Thoracic aorta (tissue), 2 donors: ENCODE measurements at places on chromosomes 7 and 10. TPM values are rescaled to one million over a fixed set of nuclear protein-coding genes. Genes with fewer than 3 reads are reported as not detected.

The PCGF5 gene
- 175 TPM for total RNA-seq

The FAM241B gene
- total RNA-seq = 2.4 TPM

- no peaks in the 10 kb centered on the region for H3K27me3 ChIP-seq
- no peak for DNase-seq
- no peaks in the 10 kb centered on the region for H3K4me1 ChIP-seq
- H3K27ac ChIP-seq = no peak overlapping the region
Measured at GRCh38 chr7:26515314-26515842, 223.7 kb downstream of the SNX10 start.

DNA sequence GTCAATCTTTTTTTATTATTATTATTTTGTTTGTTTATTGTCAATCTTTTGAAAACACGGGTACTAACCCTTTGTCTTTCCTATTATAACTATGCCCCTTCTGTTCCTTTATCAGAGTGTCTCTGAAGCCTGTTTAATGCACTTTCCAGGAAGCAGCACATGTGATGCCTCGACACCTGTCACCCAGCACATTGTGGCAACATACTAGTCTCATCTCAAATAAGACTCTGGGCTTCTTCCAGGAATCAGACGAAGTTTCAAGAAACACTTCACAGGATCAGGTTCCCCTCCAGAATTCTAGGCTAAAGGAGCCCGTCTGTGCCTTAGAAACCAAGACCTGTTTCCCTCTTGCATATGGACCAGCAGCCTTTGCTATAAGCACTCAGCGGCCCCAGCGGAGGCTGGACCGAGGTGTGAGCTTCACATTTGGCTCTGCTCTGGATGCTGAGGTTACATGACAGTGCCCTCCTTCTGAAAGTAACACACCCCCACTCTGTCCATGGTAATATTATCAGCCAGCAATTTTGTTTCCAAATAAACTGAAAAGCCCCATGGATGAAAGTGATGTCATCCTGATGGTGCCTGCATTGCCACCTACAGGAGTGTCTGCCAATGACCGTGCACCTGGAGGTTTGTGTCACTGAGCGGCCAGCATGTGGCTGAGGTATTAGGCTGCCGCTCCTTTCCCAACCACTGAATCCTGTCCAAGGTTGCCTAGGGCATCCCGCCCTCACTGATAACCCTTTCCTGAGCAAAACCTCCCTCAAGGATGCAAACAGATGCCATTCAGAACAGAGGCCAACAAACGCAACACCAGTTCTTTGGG lies 38.1 kb downstream of the MKI67 start:
- no peak overlapping the region for H3K4me3 ChIP-seq
- no peak overlapping the region for H3K27ac ChIP-seq
- no peak for DNase-seq
- no peaks in the 10 kb centered on the region for H3K27me3 ChIP-seq

GRCh38 chr7:151461096-151461941 lies 21.4 kb upstream of the CRYGN start:
- no peaks in the 10 kb centered on the region for H3K27me3 ChIP-seq
- no peak for DNase-seq
- peaks cover 14% of the 10 kb centered on the region for H3K36me3 ChIP-seq
- no peak overlapping the region for H3K4me3 ChIP-seq
- H3K4me1 ChIP-seq = peaks cover 18% of the 10 kb centered on the region
- H3K27ac ChIP-seq = peak overlapping the region; percentile 90

The ABCC2 gene
- 1.2 TPM for total RNA-seq

DNA sequence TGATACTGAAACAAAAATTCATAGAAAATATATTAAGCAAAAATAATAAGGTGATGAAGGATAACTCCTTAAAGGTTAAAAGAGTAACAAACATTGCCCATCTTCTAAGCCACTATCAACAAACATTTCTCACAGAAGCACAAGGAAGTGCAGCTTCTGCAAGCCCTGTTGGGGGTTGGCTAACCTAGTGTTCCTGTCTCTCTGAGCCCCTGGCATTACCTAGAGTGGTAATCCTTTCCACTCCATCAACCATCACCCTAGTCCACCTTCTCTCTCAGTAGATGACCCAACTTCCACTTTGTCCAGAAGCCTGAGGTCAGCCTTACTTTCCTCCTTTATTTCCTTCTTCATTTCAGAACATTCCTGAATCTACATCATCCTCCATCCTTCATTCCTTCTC lies 59.7 kb downstream of the HIPK2 start:
- no peak overlapping the region for H3K27ac ChIP-seq
- no peaks in the 10 kb centered on the region for H3K27me3 ChIP-seq
- H3K4me1 ChIP-seq = peaks cover 28% of the 10 kb centered on the region
- DNase-seq = no peak

The GRM3 gene
- total RNA-seq = not detected

The CC2D2B gene
- total RNA-seq = 9.8 TPM

DNA sequence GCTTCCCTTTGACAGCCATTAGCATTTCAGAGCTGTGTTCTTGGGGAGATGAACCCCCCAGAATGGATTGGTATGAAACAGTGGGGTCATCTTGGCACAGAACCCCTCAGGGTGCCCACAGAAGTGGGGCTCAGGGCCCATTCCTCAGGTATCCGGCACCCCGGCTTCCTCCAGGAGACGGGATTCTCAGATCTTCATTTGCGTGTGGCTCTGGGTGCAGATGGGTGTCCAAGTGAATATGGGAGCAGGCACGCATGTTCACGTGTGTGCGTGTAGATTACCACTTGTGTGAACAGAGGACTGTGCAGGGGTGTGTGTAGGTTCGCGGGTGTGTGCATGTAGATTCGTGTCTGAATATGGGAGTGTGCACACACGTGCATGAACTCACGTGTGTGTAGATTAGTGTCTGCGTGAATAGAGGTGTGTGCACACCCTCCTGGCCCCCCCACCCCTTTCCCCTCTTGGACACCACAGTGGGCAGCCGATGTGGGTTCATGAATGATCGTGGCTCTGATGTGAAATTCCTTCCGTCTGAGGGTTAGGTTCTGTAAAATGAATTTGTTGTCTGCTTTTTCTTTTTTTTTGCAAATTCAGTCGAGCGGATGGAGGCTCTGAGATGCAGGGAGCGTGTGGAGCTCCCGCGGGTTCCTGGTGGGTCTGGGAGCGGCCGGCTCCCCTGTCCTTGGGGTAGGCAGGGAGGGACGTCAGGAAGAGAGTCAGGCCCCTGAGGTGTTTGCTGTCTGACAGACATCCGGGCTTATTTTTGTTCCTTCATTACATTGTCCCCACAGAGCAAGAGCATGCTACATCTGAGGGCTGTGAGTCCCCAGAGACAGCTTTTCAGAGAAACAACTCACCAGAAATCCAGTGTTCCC lies 7.4 kb downstream of the ELFN1 start:
- H3K27ac ChIP-seq = no peak overlapping the region
- no peaks in the 10 kb centered on the region for H3K36me3 ChIP-seq
- H3K27me3 ChIP-seq = no peaks in the 10 kb centered on the region
- no peak overlapping the region for H3K4me3 ChIP-seq

The CTAGE8 gene
- total RNA-seq = not detected

DNA sequence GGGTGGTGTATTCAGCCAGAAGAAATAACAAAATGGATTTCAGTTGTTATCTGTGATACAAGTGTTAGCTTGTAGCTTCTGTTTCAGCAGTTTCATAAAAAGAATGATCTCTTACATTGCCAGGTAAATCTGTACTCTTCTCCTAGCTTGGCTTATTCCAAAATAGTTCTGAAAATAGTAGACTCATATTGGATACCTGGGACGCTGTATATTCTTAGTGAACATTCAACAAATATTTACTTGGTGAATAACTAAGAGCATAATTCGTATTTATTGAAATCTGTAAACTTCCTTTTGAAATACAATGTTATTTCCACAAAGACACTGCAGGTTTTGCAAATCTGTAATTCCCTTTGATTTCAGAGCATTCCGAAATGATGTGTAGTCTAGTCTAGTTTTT lies 249.2 kb downstream of the ADK start:
- H3K27ac ChIP-seq = no peak overlapping the region
- no peaks in the 10 kb centered on the region for H3K36me3 ChIP-seq
- no peak overlapping the region for H3K4me3 ChIP-seq
- H3K27me3 ChIP-seq = no peaks in the 10 kb centered on the region

The SH2D4B gene
- not detected for total RNA-seq

DNA sequence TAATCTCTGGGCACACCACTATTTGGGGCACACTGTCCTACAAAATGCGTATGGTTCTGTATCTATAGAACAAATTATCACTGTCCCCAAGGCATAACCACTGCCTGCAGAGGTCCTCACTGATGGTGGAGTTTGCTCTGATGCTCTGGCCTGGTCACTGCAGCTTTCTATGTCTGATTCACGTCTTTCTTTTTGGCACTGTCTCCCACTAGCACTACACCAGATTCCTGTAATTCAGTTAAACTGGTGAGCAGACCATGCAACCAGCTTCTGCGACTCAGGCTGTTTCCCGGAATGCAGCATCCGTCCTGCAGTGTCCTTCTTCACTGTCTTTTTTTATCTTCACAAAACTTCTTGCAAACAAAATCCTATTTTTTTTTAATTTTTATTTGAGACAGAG lies 112.8 kb downstream of the KLF6 start:
- H3K36me3 ChIP-seq = no peaks in the 10 kb centered on the region
- H3K27ac ChIP-seq = no peak overlapping the region
- H3K4me3 ChIP-seq = no peak overlapping the region
- DNase-seq = no peak

The LRIT1 gene
- total RNA-seq = not detected

GRCh38 chr7:84247591-84247990 lies 53.0 kb upstream of the SEMA3A start:
- no peaks in the 10 kb centered on the region for H3K36me3 ChIP-seq
- H3K27ac ChIP-seq = no peak overlapping the region
- DNase-seq = no peak
- H3K27me3 ChIP-seq = no peaks in the 10 kb centered on the region
- no peaks in the 10 kb centered on the region for H3K4me1 ChIP-seq
- H3K4me3 ChIP-seq = no peak overlapping the region

DNA sequence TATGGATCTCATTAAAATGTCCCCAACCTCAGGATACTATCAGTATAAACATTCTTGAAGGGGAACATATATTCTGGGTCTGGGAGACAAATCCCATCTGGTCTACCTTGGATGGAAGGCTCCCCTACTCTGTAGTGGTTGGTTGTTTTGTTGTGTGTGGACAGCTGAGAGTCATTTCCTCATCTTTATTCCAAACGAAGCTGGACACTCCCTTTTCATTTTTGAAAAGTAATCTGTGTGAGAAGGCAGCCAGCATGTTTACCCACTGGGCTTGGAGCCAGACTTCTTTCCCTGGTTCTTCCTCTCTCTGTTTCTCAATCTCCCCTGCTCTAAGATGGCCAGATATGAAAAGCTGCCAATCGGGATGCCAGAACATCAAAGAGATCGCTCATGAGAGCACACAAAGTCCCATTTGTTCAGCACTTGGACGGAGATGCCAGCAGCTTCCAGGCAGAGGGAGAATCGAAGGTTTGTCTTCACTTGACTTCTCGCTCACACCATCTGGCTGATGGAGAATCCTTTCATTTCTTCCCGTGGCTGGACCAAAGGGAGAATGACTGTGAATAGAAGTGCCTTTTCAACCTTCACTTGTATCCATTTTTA lies 108.1 kb upstream of the AGR3 start:
- H3K27me3 ChIP-seq = no peaks in the 10 kb centered on the region
- DNase-seq = peak; percentile 10
- H3K27ac ChIP-seq = no peak overlapping the region
- H3K4me1 ChIP-seq = peaks cover 3% of the 10 kb centered on the region
- H3K4me3 ChIP-seq = peak overlapping the region; percentile 48
- no peaks in the 10 kb centered on the region for H3K36me3 ChIP-seq

GRCh38 chr10:46294641-46295220 lies 7.9 kb downstream of the ANTXRL start:
- no peak for DNase-seq
- no peaks in the 10 kb centered on the region for H3K4me1 ChIP-seq
- H3K27ac ChIP-seq = no peak overlapping the region
- no peaks in the 10 kb centered on the region for H3K27me3 ChIP-seq
- no peak overlapping the region for H3K4me3 ChIP-seq

DNA sequence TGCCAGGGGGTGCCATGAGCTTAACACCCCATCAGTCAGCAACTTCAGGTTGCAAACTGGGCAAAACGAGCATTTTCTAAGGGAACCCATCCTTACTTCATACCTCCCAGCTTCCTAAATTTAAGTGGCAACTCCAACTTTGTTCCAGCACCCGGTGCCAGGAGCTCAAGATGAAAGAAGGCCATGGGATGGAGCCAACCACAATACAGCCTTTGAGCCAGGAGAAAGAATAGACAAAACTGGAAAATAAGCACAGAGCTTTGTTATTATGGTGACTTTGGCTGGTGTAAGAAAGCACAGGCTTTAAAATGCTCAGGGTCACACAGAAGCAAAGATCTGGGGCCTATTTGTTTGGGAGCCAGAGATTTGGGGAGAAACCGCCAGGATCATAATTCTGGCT lies 388.7 kb upstream of the MGMT start:
- no peak overlapping the region for H3K27ac ChIP-seq
- no peaks in the 10 kb centered on the region for H3K27me3 ChIP-seq
- no peaks in the 10 kb centered on the region for H3K36me3 ChIP-seq
- no peak overlapping the region for H3K4me3 ChIP-seq
- DNase-seq = no peak
- peaks cover 27% of the 10 kb centered on the region for H3K4me1 ChIP-seq

- no peaks in the 10 kb centered on the region for H3K36me3 ChIP-seq
- no peaks in the 10 kb centered on the region for H3K27me3 ChIP-seq
- H3K4me1 ChIP-seq = no peaks in the 10 kb centered on the region
Measured at GRCh38 chr7:33423646-33424020, 294.3 kb downstream of the BBS9 start.

GRCh38 chr7:27424231-27424630 lies 181.6 kb downstream of the EVX1 start:
- H3K4me3 ChIP-seq = no peak overlapping the region
- no peak for DNase-seq
- no peaks in the 10 kb centered on the region for H3K27me3 ChIP-seq
- no peaks in the 10 kb centered on the region for H3K4me1 ChIP-seq
- H3K27ac ChIP-seq = no peak overlapping the region
- no peaks in the 10 kb centered on the region for H3K36me3 ChIP-seq

DNA sequence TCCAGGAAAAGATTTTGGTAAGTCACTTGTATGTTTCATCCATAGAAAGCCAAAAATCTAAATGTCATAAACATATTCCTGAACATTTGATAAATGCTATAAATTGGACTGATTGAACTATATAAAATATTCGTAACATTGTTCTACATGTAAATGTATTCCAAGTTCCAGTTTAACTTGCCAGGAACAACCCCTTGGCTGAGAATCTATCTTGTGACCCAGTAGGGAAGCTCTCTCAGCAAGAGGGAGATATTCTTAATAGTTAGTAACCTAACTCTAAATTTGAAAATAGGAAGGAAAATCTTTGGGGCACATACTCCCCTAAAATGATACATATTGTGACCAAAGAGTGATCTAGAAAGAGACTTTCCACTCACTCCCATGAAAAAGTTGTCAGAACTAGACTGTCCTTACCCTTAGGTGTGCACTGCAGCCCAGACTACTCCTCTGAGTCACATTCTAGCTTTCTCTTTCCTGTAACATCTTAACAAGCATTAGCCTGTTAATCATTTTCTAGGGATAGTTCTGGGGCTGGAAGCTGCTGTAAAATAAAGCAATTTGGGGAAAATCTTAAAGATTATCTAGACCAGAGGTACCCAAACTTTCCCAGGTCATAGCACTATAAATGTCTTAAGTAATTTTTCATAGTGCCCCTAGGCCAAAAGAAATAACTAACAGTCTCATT lies 73.7 kb upstream of the SKAP2 start:
- H3K4me1 ChIP-seq = no peaks in the 10 kb centered on the region
- no peaks in the 10 kb centered on the region for H3K36me3 ChIP-seq
- H3K27me3 ChIP-seq = no peaks in the 10 kb centered on the region
- DNase-seq = no peak
- no peak overlapping the region for H3K27ac ChIP-seq

The SLC26A5 gene
- not detected for total RNA-seq
